Forelimb muscle (tissue), 1 donor: ENCODE measurements at places on chromosomes 5 and 9. TPM values are rescaled to one million over a fixed set of nuclear protein-coding genes. Genes with fewer than 3 reads are reported as not detected.

The LURAP1L gene
- 10.9 TPM for polyA plus RNA-seq

The ACSL6 gene
- 0.78 TPM for polyA plus RNA-seq

The AGXT2 gene
- polyA plus RNA-seq = not detected

- DNase-seq = no peak
Measured at GRCh38 chr5:13501176-13501575, 443.3 kb downstream of the DNAH5 start.

- DNase-seq = no peak
Measured at GRCh38 chr5:104599726-104600125, 1037.1 kb upstream of the NUDT12 start.

DNA sequence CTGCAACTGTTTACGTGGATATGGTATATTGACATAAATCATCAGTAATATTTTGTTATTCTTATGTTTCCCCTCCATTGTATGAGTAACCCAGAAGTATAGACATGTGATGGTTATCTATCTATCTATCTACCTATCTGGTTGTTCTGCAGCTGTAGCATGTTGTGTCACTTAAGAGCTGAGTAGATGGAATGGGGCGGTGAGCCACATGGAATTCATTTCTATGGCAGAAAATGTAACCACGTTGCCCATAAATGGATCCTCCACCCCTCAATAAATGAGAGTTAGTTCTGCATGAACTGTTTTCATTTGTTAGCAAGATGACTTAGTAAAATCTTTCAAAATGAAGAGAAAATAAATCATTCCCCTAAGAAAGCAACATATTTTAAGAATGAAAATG is 553.2 kb downstream of the MAT2B start:
- DNase-seq = no peak

GRCh38 chr5:96140084-96140483 is 178.4 kb upstream of the ELL2 start:
- no peak for DNase-seq

- DNase-seq = no peak
Measured at GRCh38 chr9:6605202-6605601, 40.3 kb downstream of the GLDC start.
